ENCODE measurements at places on chromosomes 3 and 15. TPM values are rescaled to one million over a fixed set of nuclear protein-coding genes. Genes with fewer than 3 reads are reported as not detected.

Gene ACTRT3
- polyA plus RNA-seq = 2.0 TPM

Gene FHIT
- 3.1 TPM for polyA plus RNA-seq

Gene ACTC1
- 0.32 TPM for polyA plus RNA-seq

Gene CLSTN2
- polyA plus RNA-seq = 11.8 TPM

Gene NLGN1
- 1.0 TPM for polyA plus RNA-seq

Gene PRTG
- 0.52 TPM for polyA plus RNA-seq

Gene FBXW12
- not detected for polyA plus RNA-seq

Gene PROS1
- 21.7 TPM for polyA plus RNA-seq

Gene DPPA2
- not detected for polyA plus RNA-seq

Gene AQP9
- 0.69 TPM for polyA plus RNA-seq

Gene BTLA
- polyA plus RNA-seq = not detected

Gene ADAMTS17
- 0.11 TPM for polyA plus RNA-seq

Gene PLOD2
- polyA plus RNA-seq = 137 TPM

Gene QTRT2
- 8.4 TPM for polyA plus RNA-seq

Gene PATL2
- polyA plus RNA-seq = 0.54 TPM

Gene HTR3E
- not detected for polyA plus RNA-seq

Gene ELL3
- 4.5 TPM for polyA plus RNA-seq

Gene REC114
- not detected for polyA plus RNA-seq

Gene ZNF502
- polyA plus RNA-seq = 1.9 TPM

Gene UTS2B
- polyA plus RNA-seq = not detected

Gene GOLGA6D
- not detected for polyA plus RNA-seq

Gene RASGRP1
- 0.76 TPM for polyA plus RNA-seq

Gene ZPLD1
- 0.03 TPM for polyA plus RNA-seq

Gene GATA2
- polyA plus RNA-seq = 6.4 TPM

Gene IL20RB
- polyA plus RNA-seq = 1.2 TPM

Gene DUOX1
- 0.34 TPM for polyA plus RNA-seq

Gene GLCE
- 13.2 TPM for polyA plus RNA-seq

Gene C3orf80
- polyA plus RNA-seq = 0.73 TPM

Gene PAK6
- polyA plus RNA-seq = 0.11 TPM

Gene KIF23
- polyA plus RNA-seq = 1.5 TPM

Gene RAB27A
- polyA plus RNA-seq = 10.7 TPM

Gene SLC6A20
- polyA plus RNA-seq = not detected
